ENCODE measurements at places on chromosomes 5 and 9. TPM values are rescaled to one million over a fixed set of nuclear protein-coding genes. Genes with fewer than 3 reads are reported as not detected.

Gene ZNF484
- 9.7 TPM for total RNA-seq

Gene SELENOP
- total RNA-seq, result 845 TPM

DNA sequence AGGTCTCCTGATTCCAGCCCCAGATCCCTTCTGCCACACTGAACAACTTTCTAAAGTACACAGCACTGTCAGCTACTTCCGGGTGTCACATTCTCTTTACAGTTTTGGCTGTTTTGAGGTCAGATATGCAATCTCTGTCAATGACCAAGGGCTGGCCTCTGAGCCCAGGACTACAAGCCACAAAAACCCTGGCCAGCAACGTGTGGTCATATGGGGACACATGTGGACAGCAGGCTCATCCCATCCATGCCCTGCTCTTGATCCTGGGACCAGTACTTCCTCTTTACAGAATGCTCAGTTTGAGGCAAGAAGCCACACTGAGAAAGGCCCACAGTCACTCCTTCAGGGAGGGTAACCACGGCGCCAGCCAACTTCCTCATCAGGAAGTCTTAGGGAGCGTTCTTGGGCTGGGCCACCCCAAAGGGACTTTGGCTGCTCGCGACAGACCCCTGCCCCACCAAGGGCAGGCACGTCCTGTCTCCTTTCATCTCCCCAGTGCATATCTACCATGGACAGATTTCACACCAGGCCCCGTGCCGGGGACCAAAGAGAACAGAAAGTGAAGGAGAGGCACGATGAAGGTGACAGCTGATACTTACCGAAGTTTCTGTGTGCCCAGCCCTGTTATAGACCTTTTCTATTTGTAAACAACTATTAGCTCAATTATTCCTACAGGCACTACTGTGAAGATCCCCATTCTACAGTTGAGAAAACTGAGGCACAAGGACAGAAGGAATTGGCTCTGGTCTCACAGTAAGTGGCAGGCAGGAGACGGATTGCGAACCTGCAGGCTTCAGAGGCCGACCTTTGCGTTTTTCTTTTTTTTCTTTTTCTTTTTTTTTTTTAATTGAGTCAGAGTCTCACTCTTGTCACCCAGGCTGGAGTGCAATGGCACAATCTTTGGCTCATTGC lies 37.3 kb downstream of the STK10 start:
- peak; percentile 52 for DNase-seq

GRCh38 chr9:93082841-93083411 lies 13.1 kb upstream of the CARD19 start:
- DNase-seq, result no peak

DNA sequence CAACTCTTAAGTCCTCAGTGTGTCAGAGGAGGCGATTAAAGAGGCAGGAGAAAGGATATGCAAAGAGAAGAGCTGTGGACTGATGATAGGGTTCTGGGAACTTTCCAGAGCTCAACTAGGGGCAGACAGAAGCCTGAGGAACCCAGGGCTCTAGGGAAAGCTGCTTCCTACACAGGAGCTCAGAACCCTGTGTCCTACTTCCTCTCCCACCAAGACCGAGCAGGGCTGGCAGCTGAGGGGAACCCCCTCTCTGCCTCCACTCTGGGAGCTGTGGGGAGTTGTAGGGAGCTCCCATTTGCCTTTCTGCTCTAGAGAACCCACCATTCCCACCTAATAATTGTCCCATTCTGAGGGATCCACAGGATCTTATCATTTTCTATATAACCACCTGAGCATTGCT lies 674.3 kb downstream of the ACTL7B start:
- DNase-seq, result no peak
